ENCODE measurements at places on chromosomes 3 and 15. TPM values are rescaled to one million over a fixed set of nuclear protein-coding genes. Genes with fewer than 3 reads are reported as not detected.

The FHIT gene
- total RNA-seq, result 10.2 TPM

The TLR9 gene
- total RNA-seq, result 0.74 TPM

The ROPN1 gene
- total RNA-seq, result not detected

DNA sequence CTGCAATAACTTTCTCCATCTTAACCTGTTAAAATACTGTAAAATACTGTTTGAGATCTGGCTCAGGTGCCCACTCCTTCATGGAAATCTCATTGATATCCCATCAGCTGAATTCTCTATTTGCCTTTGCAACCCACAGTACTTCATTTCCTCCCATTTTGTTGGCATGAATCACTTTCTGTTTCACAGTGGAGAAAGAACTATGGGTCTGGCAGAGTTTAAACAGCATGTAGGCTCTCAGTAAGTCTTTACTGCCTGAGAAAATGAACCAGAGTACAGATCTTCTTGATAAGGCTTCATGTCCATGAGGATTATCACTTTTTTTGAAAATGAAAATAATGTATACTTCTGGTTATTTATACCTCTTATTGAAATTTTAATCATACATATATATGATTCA is 245.9 kb downstream of the NAALADL2 start:
- H3K27me3 ChIP-seq, result no peaks in the 10 kb centered on the region
- H3K36me3 ChIP-seq, result no peaks in the 10 kb centered on the region
- no peak for DNase-seq
- H3K4me3 ChIP-seq, result no peak overlapping the region
- no peak overlapping the region for H3K27ac ChIP-seq

- no peak overlapping the region for H3K4me3 ChIP-seq
- no peak for DNase-seq
- no peaks in the 10 kb centered on the region for H3K4me1 ChIP-seq
- no peak overlapping the region for H3K27ac ChIP-seq
Observed at GRCh38 chr15:38991126-38991525, 426.5 kb upstream of the RASGRP1 start.

GRCh38 chr3:140871022-140871421 is 70.6 kb upstream of the SLC25A36 start:
- DNase-seq, result no peak
- no peak overlapping the region for H3K27ac ChIP-seq
- no peaks in the 10 kb centered on the region for H3K36me3 ChIP-seq
- H3K4me1 ChIP-seq, result no peaks in the 10 kb centered on the region

GRCh38 chr15:97140216-97140615 is 809.7 kb downstream of the NR2F2 start:
- H3K36me3 ChIP-seq, result no peaks in the 10 kb centered on the region
- DNase-seq, result no peak
- no peaks in the 10 kb centered on the region for H3K4me1 ChIP-seq
- no peaks in the 10 kb centered on the region for H3K27me3 ChIP-seq

GRCh38 chr3:38125305-38126120 is 11.4 kb downstream of the ACAA1 start:
- H3K36me3 ChIP-seq, result peaks cover 37% of the 10 kb centered on the region
- H3K27ac ChIP-seq, result no peak overlapping the region
- H3K4me1 ChIP-seq, result no peaks in the 10 kb centered on the region
- no peak for DNase-seq
- no peak overlapping the region for H3K4me3 ChIP-seq

DNA sequence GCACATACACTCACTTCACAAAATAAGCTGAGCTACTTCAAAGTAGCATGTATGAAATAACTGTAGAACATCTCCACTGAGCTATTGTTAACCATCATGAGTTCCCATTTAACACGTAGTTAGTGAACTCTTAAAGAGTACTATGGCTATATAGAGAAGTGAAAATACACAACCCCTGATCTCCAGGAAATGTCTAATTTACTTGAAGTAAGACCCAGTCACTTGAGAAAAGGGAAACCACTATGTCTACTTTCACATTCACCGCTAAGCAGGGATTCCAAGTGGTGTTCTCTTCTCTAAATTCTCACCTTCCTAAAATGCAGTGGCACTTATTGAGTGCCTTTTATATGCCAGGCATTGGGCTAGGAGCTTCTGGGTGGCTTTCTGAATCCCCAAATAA is 35.0 kb upstream of the COLQ start:
- DNase-seq, result no peak
- no peaks in the 10 kb centered on the region for H3K27me3 ChIP-seq
- H3K4me1 ChIP-seq, result peaks cover 10% of the 10 kb centered on the region
- no peak overlapping the region for H3K4me3 ChIP-seq

DNA sequence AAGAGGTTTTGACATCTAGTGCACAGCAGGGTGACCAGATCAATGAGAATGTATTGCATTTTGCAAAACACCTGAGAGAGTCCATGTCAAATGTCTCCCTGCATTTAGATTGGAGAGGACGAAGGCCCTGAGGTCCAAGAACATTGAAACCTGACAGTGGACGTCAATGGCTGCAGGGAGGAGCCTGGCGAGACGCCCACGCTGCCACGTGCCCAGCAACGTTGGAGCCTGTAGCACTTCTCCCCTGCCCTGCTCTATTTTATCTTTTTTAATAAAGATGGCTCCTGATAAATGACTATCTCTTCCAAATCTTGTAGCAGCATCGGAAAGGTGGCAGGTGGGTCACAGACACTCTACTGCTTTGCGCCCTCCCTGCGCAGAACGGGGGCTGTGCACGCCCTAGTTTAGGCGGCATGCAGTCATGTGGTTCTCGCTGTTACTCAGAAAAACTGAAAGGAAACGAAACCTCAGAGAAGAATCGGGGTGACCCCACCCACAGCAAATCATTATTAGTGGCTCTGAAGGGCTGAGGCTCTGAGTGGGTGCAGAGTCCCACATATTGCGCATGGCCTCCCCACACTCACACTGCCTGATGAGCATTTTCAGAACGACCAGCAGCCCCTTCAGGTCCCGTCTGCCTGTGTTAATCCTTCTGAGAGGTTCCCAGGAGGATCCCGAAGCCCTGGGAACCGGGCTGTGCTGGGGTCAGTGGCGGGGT is 62.5 kb upstream of the TAMM41 start:
- no peaks in the 10 kb centered on the region for H3K36me3 ChIP-seq
- DNase-seq, result no peak
- no peaks in the 10 kb centered on the region for H3K27me3 ChIP-seq
- no peaks in the 10 kb centered on the region for H3K4me1 ChIP-seq

DNA sequence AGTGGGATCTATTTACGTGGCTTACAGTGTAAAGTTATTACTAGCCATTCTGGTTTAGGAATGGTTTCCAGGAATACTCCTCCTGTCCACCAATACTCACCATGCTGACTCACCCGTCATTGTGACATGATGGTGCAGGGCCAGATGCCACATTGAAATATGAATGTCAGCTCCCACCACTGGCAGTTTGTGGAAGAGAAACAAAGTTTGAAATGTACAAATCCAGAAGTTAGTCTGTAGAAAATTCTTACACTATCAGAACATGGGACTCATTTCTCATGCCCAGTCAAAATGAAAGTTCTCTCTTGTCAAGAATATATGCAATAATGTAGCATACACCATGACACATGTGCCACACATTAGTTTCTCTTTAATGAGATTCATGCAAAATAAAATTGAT is 14.4 kb upstream of the TSPAN3 start:
- peak overlapping the region; percentile 49 for H3K27ac ChIP-seq
- H3K4me3 ChIP-seq, result no peak overlapping the region
- no peaks in the 10 kb centered on the region for H3K27me3 ChIP-seq
- DNase-seq, result peak; percentile 26
- peaks cover 32% of the 10 kb centered on the region for H3K4me1 ChIP-seq

GRCh38 chr15:79724312-79724711 is 172.5 kb downstream of the MTHFS start:
- DNase-seq, result no peak
- no peak overlapping the region for H3K4me3 ChIP-seq
- H3K4me1 ChIP-seq, result no peaks in the 10 kb centered on the region
- H3K27me3 ChIP-seq, result peaks cover 24% of the 10 kb centered on the region

GRCh38 chr3:114375608-114376421 is 82.0 kb downstream of the TIGIT start:
- H3K27ac ChIP-seq, result no peak overlapping the region
- no peaks in the 10 kb centered on the region for H3K4me1 ChIP-seq
- H3K36me3 ChIP-seq, result peaks cover 2% of the 10 kb centered on the region
- no peak overlapping the region for H3K4me3 ChIP-seq

DNA sequence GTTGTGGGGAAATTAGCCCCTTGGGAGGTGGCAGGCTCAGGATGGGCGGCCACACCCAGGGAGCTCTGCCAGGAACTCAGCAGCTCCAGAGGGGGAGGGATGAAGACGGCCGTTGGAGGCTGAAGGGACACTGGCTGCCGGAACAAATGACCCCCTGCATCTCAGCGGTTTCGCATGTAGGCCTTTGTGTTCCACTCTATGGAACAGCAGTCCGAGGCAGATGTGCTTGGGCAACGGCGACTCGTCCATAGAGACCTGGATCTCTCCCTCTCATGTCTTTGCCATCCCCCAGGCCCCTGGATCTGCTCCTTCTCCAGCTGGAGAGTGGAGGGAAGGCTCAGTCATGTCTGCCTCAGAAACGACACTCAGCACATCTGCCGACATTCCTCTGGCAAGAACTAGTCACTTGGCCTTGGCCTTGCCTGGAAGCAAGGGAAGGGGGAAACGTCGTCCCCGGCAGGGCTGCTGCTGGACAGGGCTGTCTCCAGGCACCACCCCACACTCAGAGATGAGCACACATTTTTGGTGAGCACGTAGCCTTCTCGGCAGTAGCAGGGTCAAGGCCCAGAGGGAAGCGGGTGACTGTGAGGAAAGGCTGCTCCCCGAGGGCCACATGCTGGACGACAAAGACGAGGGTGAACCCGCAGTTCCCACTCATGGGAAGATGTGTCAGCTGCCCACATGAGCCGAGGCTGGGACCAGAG is 83.8 kb downstream of the ASB7 start:
- H3K36me3 ChIP-seq, result no peaks in the 10 kb centered on the region
- H3K4me3 ChIP-seq, result no peak overlapping the region
- no peaks in the 10 kb centered on the region for H3K4me1 ChIP-seq
- H3K27ac ChIP-seq, result no peak overlapping the region
- no peak for DNase-seq
- H3K27me3 ChIP-seq, result peaks cover 6% of the 10 kb centered on the region

GRCh38 chr3:40801284-40801741 is 276.6 kb downstream of the ZNF621 start:
- no peaks in the 10 kb centered on the region for H3K4me1 ChIP-seq
- H3K4me3 ChIP-seq, result no peak overlapping the region

DNA sequence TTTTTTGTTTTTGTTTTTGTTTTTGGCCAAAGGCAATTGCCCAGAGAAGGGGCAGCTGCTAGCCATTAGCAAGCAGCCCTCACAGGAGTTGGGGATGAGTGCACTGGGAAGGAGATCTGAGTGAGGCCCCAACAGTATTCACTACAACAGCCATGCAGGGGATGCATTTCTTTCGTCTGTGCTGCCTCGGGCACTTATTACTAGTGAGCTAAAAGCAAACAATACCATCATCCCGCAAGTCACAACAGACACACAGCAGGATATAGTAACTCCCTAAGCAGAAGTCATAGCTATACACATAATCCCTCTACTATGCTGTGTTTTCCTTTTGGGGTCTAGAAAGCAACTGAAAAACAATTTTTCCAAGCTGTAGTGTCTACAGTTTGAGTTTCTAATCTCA is 27.2 kb downstream of the CRTAP start:
- DNase-seq, result no peak
- peaks cover 22% of the 10 kb centered on the region for H3K36me3 ChIP-seq
- no peaks in the 10 kb centered on the region for H3K4me1 ChIP-seq
- H3K27me3 ChIP-seq, result no peaks in the 10 kb centered on the region
- no peak overlapping the region for H3K27ac ChIP-seq

DNA sequence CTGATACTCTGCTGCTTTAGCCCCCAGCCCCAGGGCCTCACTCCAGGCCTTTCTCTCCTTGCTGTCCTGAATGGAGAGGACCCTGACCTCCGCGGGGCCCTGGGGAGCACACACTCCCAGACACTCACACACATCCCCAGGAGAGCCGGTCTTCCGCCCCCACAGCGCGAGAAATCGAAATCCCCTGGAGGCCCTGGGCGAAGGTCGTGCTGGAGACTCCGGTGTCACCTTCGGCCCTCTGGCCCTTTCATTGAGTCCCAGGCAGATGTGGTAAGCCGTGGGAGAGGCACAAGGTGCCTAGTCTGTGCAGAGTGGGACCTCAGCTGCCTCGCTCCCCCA is 848 bp upstream of the GOLGA8B start:
- peaks cover 2% of the 10 kb centered on the region for H3K36me3 ChIP-seq
- H3K4me3 ChIP-seq, result peak overlapping the region; percentile 89
- peaks cover 29% of the 10 kb centered on the region for H3K4me1 ChIP-seq

- DNase-seq, result no peak
- H3K27me3 ChIP-seq, result peaks cover 15% of the 10 kb centered on the region
- no peaks in the 10 kb centered on the region for H3K4me1 ChIP-seq
- H3K27ac ChIP-seq, result no peak overlapping the region
- H3K36me3 ChIP-seq, result no peaks in the 10 kb centered on the region
Observed at GRCh38 chr3:190456770-190457169, 7.1 kb upstream of the TMEM207 start.

DNA sequence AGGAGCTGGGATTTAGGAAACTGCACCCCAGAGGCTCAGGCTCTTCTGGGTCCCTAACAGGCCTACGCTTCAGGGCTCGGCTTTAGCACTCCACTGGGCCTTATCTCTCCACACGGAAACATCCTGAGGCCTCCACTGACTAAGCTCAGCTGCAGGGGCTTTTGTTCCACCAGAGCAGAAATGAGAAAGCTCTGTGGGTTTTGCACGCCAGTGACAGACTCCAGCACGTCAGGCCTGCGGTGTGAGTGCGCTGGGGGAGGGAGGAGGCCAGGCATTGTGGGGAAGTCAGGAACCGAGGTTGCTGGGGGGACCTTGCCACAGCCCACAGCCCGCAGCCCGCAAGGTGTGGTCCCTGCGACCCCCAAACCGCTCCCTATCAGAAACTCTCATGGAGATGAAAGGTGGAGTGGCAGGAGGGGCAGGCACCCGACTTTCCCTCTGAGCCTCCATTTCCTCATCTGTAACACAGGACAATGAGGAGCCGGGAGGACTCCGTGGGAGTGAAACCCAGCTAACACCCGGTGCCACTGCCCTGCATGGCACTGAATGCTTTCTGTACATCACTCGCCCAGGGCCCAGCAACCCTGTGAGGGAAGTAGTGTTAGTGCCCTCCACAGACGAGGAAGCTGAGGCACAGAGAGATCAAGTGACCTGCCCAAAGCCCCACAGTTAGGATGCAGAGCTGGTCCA is 106.5 kb downstream of the TPRA1 start:
- peaks cover 26% of the 10 kb centered on the region for H3K4me1 ChIP-seq
- peak overlapping the region; percentile 25 for H3K4me3 ChIP-seq
- H3K27ac ChIP-seq, result peak overlapping the region; percentile 72
- DNase-seq, result peak; percentile 88
- H3K27me3 ChIP-seq, result peaks cover 39% of the 10 kb centered on the region
- H3K36me3 ChIP-seq, result no peaks in the 10 kb centered on the region
